ENCODE measurements at places on chromosomes 7 and 10. TPM values are rescaled to one million over a fixed set of nuclear protein-coding genes. Genes with fewer than 3 reads are reported as not detected.

The ERVW-1 gene
- 0.06 TPM for polyA plus RNA-seq

The GATAD1 gene
- 19.0 TPM for polyA plus RNA-seq

The DLX5 gene
- not detected for polyA plus RNA-seq

The ZNF282 gene
- polyA plus RNA-seq = 1.9 TPM

The NXPH1 gene
- polyA plus RNA-seq = not detected

The HEPACAM2 gene
- not detected for polyA plus RNA-seq

The GNG11 gene
- 2.6 TPM for polyA plus RNA-seq

The LIPJ gene
- not detected for polyA plus RNA-seq

The MACC1 gene
- polyA plus RNA-seq = 1.2 TPM

The TAS2R39 gene
- polyA plus RNA-seq = not detected

The GIMAP2 gene
- 11.9 TPM for polyA plus RNA-seq

The ASB13 gene
- 6.6 TPM for polyA plus RNA-seq

The SLC12A9 gene
- polyA plus RNA-seq = 11.4 TPM

The TMEM176B gene
- polyA plus RNA-seq = 2.4 TPM

The PRKAR2B gene
- polyA plus RNA-seq = 1.1 TPM

The IFIT2 gene
- polyA plus RNA-seq = 13.6 TPM

The KNDC1 gene
- 0.05 TPM for polyA plus RNA-seq

The SLC13A1 gene
- polyA plus RNA-seq = not detected

The BCCIP gene
- polyA plus RNA-seq = 70.0 TPM

The AZGP1 gene
- polyA plus RNA-seq = not detected

The FIS1 gene
- 172 TPM for polyA plus RNA-seq

The TUBB8 gene
- 0.59 TPM for polyA plus RNA-seq

The TFR2 gene
- 0.44 TPM for polyA plus RNA-seq

The NANOS1 gene
- polyA plus RNA-seq = not detected

The ZMIZ1 gene
- polyA plus RNA-seq = 4.6 TPM

The IFIT1B gene
- polyA plus RNA-seq = not detected

The NUDT13 gene
- polyA plus RNA-seq = 1.3 TPM

The PLPP4 gene
- polyA plus RNA-seq = not detected

The GIMAP7 gene
- 24.1 TPM for polyA plus RNA-seq

The ZP3 gene
- polyA plus RNA-seq = 4.1 TPM

The TMEM120A gene
- 32.2 TPM for polyA plus RNA-seq

The RHBDD2 gene
- polyA plus RNA-seq = 66.0 TPM

The SLIT1 gene
- polyA plus RNA-seq = not detected

The PNLIPRP1 gene
- not detected for polyA plus RNA-seq

The CACNB2 gene
- polyA plus RNA-seq = 0.79 TPM

The SLC29A4 gene
- not detected for polyA plus RNA-seq

The BICC1 gene
- not detected for polyA plus RNA-seq

The CLRN3 gene
- not detected for polyA plus RNA-seq

The CALHM3 gene
- not detected for polyA plus RNA-seq

The SEMA4G gene
- polyA plus RNA-seq = not detected

The NUTM2B gene
- 0.21 TPM for polyA plus RNA-seq

The TRIM50 gene
- polyA plus RNA-seq = not detected

The GIMAP5 gene
- polyA plus RNA-seq = 16.3 TPM

The INMT gene
- not detected for polyA plus RNA-seq

The MMRN2 gene
- not detected for polyA plus RNA-seq
